ENCODE measurements at places on chromosomes 3 and 15.

GRCh38 chr3:102038477-102039142, 189.3 kb downstream of the NFKBIZ start:
- DNase-seq: no peak

- no peak for DNase-seq
Measured at GRCh38 chr15:100093211-100094126, 248.3 kb downstream of the ADAMTS17 start.

GRCh38 chr3:52036222-52036694, 20.1 kb downstream of the DUSP7 start:
- DNase-seq: no peak

GRCh38 chr15:65790694-65791334, 1.3 kb downstream of the DENND4A start:
- DNase-seq: peak; percentile 73

DNA sequence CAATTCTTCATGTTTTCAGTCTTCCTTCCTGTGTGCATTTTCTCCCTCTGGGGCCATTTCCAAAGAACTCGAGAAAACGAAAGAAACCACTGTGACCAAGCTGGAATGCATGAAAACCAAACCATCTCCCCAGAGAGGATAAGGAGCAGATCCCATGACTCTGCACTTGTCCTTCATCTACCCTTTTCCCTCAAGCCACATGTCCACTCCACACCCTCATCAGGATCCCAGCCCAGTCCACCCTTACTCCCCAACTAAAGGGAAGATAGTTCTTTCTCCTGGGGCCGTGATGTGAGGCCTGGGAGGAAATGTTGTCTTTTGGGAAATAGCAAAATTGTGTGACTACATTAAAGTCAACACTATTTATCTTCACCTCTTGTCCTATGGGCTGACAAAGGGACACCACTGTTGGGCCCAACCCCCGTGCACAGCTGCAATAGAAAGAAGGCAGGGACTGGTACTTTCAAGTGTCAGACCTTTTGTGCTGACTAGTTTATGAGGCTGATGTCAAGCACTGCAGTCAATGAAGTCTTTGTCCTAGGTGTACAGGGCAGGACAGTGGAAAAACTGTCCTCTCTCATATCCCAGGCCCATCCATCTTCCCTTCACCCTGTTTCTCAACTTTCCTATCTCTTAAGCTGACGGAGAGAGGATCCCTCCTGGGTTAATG, 487.1 kb upstream of the NR2F2 start:
- no peak for DNase-seq

GRCh38 chr15:89783111-89783860, 7.2 kb downstream of the MESP2 start:
- DNase-seq: peak; percentile 62

- DNase-seq: no peak
Measured at GRCh38 chr3:152038490-152038889, 165.0 kb downstream of the SUCNR1 start.

DNA sequence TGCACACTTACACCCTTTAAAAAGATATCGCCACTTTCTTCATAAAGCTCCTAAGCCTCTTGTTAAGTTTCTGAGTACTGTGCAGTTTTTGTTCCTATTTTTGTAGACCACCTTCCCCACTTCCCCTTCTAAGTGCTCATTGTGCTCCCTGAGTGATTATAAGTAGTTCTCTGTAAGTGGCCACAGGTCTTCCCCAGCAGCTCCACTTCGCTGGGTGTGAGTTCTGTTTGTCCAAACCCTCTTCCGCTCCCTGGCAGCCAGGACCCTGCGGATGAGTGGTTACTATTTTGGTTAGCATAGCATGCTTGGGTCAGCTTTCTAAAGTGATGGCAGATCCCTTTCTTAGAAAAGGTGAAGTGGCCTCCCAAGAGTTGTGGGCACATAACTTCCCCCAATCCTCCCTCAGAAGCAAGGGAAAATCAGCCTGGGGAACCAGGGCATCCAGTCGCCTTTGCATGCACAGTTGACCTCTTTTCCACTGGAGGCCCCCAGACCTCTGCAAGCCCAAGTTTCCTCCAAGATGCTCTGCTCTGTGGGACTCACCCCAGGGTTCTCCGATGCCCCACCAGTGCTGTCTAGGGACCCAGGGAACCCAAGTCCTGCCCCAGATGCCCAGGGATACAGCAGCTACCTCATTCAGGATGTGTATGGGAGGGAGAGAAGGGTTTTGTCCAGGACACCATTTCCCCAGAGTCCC, 69.6 kb downstream of the ATP10A start:
- peak; percentile 22 for DNase-seq

DNA sequence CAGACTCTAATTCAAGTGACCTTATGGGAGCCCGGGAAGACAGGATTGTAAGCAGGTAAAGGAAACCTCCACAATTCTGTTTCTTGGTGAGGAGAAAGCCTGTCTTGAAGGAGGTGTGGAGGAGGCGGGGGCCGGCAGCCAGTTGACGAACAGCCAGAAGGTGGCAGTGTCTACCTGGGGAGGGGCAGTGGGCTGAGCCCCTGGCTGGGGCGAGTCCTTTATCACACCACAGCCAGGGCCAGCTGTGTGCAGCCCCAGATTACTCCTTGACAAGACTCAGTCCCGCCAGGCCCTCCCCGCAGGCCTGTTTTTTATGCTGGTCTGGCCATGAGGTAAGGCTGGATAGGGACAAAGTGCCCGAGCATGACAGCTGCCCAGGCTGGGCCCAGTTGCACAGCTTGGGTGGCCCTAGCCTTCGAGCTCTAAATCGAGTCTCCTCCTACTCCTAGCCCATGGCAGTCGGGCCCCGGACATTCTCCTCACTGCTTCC, 40.9 kb upstream of the IDH2 start:
- DNase-seq: no peak

- peak; percentile 44 for DNase-seq
Measured at GRCh38 chr15:78321041-78321570, 19.0 kb upstream of the CRABP1 start.

DNA sequence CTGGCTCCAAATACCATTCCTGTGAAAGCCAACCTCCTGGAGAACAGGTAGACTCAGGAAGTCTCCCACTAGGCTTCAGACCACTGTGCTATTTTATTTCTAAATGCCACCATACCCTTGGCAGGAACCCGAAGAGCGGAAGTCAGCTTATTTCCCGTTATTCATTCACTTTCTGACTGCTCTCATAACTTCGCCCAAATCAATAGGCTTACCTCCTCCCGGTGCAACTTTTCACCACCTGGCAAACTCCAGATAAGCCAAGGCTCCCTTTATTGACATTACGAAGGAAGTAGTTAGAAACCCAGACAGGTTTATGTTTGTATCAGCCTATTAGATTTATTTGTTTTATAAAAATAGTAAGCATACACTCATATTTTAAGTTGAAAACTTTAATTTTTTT, 3.3 kb upstream of the CCDC54 start:
- peak; percentile 55 for DNase-seq

DNA sequence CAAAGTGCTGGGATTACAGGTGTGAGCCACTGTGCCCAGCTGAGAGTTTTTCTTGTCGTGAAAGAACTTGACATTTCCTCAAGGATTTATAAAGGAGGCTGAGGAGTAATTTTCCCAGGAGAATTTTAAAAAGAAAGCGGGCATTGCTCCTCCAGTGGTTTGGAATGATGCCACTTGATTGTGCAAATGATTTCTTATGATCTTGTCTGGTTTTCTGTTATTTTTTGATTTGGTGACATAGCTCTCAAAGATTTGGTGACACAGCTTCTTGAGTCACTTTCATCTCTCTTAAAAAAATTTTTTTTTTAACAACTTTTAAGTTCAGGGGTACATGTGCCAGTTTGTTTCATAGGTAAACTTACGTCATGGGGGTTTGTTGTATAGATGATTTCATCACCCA, 24.6 kb upstream of the NFKBIZ start:
- peak; percentile 77 for DNase-seq

DNA sequence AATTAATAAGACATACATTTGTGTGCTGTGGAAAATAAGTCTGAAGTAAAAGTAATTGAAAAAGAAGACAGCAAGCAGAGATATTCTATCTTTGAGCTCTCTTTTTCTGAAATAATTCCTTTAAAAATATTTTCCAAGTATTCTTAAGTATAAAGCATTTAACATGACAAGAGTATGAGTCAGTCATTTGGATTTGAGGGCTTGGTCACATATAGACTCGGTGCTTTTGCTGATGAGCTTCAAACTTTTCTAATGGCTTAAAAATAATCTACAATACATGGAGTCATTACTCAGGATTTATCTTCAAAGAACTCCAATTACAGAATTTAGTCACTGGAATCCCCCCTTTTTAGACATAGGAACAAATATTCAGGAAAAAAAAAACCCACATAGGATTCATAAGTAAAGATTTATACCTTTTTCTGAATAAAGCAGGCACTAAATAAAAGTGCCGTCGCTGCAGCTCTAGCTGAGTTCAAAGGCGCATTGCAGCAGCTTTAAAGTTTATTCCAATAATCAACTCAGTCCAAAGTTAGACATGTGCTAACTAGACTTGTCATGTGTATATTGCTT, 147.5 kb downstream of the CTNNB1 start:
- no peak for DNase-seq

- no peak for DNase-seq
Measured at GRCh38 chr3:152621967-152622810, 212.7 kb upstream of the P2RY1 start.

GRCh38 chr3:13860001-13860400, 19.9 kb downstream of the WNT7A start:
- no peak for DNase-seq

DNA sequence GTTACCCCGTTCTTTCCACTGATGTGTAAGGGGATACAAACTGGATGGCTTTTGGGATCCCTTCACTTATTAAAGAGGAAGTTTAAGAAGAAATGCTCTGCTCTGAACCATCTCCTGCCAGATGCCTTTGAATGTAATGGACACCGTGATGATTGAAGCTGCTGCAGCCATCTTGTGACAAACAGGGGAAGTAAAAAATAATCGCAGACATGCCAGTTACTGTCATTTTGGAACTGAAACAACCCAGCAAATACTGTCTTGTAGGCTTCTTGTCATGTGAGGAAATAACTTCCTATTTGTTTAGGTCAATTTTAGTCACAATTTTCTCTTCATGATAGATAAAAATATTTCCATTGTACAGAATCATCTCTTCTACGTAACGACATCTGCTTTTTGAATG, 224.0 kb downstream of the CHL1 start:
- DNase-seq: no peak

DNA sequence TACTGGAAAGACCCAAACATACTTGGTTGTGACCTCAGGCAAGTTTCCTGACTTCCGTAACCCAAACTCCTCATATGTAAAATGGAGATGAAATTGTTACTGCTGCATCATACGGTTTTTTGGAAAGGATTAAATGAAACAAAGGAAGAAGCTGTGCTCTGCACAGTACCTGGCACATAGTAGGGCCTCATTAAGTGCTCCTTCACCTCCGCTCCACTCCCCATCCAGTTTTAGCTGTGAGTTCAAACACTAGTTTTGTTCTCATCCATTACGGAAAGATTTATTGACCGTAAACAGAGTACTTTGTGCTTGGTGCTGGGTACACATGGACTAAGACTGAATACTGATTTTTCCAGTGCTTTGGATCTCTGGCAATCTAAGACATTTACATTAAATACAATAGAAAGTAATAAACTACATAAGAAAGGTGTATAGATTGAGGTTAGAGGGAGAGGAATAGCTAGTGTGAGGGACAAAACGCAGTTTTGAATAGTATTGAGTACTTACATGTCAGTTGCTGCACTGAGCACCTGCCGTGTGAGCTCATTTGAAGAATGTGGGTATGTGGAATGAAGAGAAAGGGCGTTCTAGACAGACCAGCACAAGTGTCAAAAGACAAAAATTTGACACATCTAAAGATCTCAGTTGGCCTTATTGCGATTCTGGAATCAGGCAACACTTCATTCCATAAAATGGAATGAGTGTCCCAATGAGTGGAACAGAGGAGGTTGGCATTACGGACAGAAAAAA, 594 bp upstream of the ICE2 start:
- DNase-seq: no peak

DNA sequence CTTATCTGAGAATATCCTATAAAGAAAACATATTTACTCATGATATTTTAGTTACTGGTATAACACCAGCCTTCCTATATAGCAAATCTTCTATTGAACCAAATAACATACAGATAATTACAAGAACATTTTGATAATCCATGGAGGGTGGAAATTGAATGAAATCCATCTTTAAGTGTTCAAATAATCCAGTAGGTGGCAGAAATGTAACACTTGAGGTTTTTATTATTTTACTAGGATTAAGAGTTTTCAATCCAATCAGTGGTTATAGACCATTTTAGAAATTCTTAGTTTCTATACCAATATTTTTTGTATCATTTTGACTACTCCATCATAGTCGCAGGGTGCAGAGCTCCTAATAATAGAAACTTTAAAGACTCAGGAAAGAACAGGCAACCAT, 101.9 kb upstream of the KCNH8 start:
- DNase-seq: no peak

GRCh38 chr15:57551715-57552677, 39.7 kb upstream of the MYZAP start:
- peak; percentile 91 for DNase-seq

- DNase-seq: no peak
Measured at GRCh38 chr3:99143493-99143892, 242.0 kb upstream of the DCBLD2 start.

GRCh38 chr15:45200799-45201556, 13.2 kb upstream of the SHF start:
- peak; percentile 58 for DNase-seq

DNA sequence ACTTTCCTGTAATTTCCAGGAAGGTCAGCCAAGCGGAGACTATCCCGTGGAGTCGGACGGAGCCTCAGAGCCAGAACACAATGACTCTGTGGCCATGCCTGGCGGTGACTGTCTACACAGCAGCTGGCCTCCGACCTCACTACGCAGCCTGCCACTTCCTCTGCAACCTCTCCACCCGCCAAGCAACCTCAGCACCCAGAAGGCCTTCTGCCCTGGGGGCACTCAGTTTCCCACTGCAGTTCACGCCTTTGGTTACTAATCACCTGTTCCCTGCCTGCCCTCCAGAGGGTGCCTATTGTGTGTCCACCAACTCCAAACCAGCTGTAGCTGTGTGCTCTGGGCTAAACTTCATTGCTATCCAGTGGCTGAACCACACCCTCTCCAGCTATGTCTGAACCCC, 44.0 kb downstream of the TM2D3 start:
- DNase-seq: no peak

GRCh38 chr3:180633722-180634121, 31.8 kb downstream of the TTC14 start:
- DNase-seq: no peak

- DNase-seq: no peak
Measured at GRCh38 chr3:60803216-60804173, 447.8 kb downstream of the FHIT start.

GRCh38 chr3:149384911-149385321, 7.5 kb upstream of the TM4SF1 start:
- peak; percentile 95 for DNase-seq

DNA sequence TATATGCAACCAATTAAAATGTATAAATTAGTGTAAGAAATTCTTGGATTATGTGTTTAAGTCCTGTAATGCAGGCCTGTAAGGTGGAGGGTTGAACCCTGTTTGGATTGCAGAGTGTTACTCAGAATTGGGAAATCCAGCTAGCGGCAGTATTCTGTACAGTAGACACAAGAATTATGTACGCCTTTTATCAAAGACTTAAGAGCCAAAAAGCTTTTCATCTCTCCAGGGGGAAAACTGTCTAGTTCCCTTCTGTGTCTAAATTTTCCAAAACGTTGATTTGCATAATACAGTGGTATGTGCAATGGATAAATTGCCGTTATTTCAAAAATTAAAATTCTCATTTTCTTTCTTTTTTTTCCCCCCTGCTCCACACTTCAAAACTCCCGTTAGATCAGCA, 65.4 kb upstream of the ACAD9 start:
- DNase-seq: no peak

- no peak for DNase-seq
Measured at GRCh38 chr15:84950570-84951111, 31.0 kb upstream of the PDE8A start.

Data from osteoblast (primary cell).